CD4-positive, alpha-beta T cell treated with Interleukin-12 subunit alpha and Interleukin-12 subunit beta, for 1 hour (primary cell): ENCODE measurements at places on chromosomes 11 and 22.

DNA sequence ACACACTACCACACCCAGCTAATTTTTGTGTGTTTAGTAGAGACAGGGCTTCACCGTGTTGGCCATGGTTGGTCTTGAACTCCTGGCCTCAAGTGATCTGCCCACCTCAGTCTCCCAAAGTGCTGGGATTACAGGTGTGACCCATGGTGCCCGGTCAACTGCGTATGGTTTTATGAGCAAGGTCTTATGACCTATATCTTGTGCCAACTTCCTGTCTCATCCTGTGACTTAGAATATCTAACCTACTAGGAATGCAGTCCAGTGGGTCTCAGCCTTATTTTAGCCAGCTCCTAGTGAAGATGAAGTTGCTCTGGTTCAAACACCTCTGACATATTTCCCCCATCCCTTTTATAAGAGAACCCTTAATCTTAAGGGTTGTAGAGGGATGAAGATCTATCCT, 66.1 kb upstream of the OR5AN1 start:
- no peak for DNase-seq

GRCh38 chr11:112381578-112381977, 120.9 kb upstream of the PLET1 start:
- DNase-seq = no peak

- no peak for DNase-seq
Observed at GRCh38 chr22:43555561-43556515, 144.0 kb downstream of the MPPED1 start.

GRCh38 chr11:94793822-94794221, 25.7 kb downstream of the AMOTL1 start:
- no peak for DNase-seq

- peak; percentile 60 for DNase-seq
Observed at GRCh38 chr11:116732271-116733042, 40.3 kb downstream of the BUD13 start.

DNA sequence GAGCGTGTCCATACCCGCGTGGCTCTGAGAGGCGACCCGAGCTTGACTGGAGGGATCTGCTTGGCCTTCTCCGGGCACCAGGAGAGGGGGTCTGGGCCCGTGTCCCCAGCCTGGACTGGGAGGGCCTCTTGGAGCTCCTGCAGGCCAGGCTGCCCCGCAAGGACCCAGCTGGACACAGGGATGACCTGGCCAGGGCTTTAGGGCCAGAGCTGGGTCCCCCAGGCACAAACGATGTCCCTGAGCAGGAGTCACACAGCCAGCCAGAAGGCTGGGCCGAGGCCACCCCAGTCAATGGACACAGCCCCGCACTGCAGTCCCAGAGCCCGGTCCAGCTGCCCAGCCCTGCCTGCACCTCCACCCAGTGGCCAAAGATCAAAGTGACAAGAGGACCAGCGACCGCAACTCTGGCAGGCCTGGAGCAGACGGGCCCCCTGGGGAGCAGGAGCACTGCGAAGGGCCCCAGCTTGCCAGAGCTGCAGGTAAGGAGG, 38.2 kb downstream of the TRIOBP start:
- no peak for DNase-seq

GRCh38 chr11:79312617-79313529, 128.0 kb downstream of the TENM4 start:
- no peak for DNase-seq

DNA sequence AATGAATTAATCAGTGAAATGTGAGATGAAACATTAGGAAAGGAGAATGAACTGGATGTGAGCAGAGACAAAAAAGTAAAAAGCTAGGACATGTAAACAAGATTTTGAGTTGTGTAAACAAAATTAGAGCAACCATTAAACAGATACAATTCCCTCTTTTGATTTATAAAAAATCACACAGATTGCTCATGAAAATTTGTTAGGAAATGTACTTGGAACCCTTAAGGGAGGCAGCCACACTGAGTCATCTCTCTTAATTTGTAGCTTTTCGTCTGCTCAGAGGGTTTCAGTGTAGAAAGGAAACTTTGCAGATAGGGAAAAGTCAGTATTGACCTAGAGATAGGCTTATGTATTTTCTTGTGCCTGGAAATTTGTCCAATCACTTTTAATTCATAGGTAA, 49.6 kb upstream of the ME3 start:
- DNase-seq = no peak

DNA sequence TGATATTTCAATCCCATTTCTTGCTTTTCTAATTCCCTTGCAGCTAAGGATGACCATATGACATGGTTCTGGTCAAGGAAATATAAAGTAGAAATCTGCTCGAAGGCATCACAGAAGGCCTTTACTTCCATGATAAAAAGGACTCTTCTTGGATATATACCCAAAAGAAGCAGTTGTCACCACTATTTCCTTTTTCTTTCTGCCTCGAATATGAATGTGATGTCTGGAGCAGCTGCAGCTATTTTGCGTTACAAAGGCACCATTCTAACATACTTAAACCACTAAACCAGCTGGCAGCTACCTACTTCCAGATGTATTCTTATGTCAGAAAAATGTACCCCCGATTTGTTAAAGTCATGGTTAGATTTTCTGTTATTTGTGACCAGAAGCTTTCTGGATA, 18.9 kb downstream of the EXPH5 start:
- no peak for DNase-seq

GRCh38 chr11:64971421-64972233, at the start of gene MAJIN:
Gene MAJIN (minus strand): TSS chr11:64972108. CDS start chr11:64959405, 12,703 bp downstream.
- DNase-seq = peak; percentile 92

DNA sequence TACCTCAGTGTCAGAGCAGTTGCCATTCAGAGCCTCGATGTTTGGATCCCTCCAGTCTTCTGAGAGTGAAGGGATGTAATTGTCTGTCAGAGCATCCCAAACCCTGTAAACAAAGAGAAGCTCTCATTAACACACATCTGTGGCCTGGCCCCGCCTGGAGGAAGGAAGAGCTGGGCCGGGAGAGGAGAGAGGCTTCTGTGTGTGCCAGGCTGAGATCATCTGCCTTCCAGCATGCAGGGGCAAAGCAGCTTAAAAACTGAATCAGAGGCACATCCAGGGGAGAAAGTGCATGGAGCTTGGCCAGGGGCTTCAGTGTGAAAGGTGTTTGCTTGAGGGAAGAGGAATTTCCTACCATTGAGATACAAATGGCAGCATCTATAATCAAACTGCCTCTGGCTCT, 14.5 kb downstream of the FEZ1 start:
- no peak for DNase-seq

DNA sequence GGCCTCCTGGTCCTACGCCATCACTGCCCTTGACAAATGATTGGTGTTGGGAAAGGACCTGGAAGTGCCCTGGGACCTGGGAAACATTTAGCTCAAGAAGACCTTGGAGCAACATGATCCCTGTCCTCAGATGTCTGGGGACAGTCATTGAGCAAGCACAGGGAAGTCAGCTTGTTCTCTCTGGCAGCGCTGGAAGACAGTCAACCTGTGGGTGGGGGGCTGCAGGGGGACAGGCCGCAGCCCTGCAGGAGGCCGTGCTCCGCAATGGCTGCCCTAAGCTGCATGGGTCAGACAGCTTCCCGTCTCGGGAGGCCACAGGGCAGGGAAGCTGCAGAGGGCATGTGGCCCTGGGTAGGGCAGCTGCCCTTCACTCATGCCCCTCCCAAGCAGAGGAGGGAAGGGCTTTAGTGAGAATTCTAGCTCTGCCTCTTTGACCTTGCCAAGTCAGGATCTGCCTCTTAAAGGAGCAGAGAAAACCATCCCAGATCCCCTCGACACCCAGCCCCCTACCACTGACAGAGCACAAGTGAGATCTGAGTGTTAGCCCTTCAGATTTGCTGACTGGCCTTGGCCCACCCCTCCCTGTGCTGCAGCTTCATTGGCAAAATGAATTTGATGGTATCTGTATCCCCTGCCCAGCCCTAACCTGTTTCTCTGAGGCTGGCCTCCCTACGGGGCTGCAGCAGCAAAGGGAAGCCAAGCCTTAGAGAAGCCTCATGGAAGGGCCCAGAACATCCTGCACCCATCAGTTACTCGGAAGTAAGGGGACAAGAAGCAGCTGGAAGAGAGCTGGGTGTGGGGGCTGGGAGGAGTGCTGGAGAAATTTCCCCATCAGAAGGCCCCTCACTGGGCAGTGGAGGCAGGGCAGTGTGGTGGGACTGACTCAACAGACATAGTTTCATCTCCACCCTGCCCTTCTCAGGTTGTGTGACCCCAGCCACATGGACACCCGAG, 6.2 kb upstream of the SREBF2 start:
- DNase-seq = no peak

DNA sequence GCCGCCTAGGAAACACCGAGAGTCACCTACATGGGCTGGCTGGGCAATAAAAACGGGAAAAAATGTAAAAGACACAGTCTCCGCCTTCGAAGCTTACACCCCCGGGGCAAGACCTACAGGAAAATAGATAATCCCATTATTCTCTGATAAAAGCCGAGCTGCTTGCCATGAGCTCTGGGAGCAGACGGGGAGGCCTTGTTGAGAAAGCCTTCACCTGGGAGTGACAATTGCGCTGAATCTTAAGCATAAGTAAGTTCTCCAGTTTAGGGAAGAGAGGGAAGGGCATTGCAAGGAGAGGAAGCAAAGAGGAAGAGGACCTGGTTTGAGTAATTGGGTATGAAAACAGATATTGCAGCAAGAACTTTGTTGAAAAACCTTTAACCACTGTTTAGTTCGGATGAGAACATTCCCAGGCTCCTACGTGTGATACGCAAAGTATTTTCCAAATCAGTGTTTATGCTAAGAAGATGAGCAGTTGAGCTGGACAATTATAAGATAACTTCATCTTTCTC, 813 bp upstream of the BTBD10 start:
- DNase-seq = no peak
